ENCODE measurements at places on chromosomes 12 and 14.
A peak's percentile ranks its signal among the peaks of the same experiment; 100 is the strongest.

GRCh38 chr12:25993901-25994651, 35.6 kb downstream of the RASSF8 start:
- DNase-seq, result no peak

- no peak for DNase-seq
Observed at GRCh38 chr14:35632676-35633075, 98.7 kb downstream of the INSM2 start.

DNA sequence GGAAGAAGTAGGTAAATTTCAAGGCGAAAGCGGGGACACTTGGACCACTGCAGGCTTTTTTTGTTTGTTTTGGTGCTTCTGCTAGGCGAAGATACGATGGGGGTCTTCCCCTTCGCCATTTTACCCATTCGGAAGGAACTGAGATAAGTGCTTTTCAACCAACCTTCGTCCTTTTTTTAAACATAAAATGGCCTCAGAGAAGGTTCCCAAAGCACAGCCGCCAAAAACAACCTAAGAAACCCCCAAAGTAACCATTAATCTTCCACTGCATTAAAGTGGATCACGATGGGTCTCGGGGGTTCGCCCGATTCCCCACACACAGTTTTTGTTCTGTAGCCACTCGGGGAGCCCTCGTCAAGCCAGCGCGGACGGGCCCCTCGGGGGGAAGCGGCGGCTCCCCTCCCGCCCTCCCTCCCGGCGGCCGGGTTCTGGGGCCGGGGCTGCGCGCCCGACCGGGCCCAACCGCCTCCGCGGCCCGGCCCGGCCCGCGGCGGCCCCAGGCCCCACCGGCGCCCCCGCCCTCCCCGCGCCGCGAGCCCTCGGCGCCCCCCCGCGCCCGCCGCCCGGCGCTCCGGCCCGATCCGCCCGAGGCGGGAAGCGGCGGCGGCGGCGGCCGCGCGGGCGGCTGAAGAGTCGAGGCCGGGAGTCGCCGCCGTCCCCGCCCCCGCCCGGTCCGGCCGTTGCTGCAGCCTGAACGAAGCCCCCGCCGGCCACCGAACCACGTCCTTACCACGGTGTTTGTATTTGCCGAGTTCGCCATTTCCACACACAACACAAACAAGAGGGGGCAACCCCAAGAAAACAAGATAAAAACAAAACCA, 790 bp downstream of the GTF2A1 start:
- DNase-seq, result peak; percentile 53

DNA sequence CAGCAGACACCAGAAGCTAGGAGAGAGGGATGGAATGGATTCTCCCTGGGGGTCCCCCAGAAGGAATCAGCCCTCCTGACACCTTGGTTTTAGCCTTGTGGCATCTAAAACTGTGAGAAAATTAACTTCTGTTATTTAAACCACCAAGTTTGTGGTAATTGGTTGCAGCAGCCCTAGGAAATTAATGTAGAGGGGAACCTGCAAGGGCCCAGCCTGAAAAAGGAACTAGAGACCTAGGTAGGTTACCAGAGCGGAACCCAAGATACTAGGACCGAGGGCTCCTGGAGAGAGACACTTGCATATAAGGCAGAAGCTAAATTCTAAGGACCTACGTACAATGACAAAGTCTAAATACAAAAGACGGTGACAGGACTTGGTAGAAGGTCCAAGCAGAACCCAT, 8.1 kb upstream of the DENND5B start:
- DNase-seq, result no peak

DNA sequence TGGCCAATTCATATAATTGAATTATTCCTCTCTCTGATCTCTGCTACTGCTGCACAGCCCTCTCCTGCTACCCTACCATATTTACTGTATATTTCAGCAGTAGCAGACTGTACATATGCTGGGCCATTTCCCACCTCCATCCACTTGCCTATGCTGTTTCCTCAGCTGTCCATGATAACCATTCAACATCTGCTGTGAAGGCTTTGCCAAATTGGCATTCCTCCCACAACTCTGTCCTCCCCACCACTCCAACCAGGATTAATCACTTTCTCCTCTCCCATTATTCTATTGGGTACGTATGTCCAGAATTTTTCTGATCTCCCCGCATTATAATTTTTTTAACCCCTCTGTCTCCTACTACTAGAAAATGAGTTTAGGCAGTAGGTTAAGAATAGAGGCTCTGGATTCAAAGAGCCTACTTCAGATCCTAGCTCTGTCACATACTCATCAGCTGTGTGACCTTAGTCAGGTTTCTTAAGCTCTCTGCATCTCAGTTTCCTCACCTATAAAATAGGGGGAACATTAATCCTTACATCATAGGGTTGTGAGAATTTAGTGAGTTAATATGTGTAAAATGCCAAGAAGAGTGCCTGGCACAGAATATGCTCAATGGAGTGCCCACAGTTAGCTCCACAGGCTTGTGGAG, 123.3 kb downstream of the KICS2 start:
- no peak for DNase-seq

GRCh38 chr14:67186789-67187584, 2.3 kb upstream of the GARIN2 start:
- no peak for DNase-seq

GRCh38 chr14:68576496-68577244, 216.2 kb downstream of the ZFP36L1 start:
- DNase-seq, result no peak

- no peak for DNase-seq
Observed at GRCh38 chr12:47234576-47235141, 154.9 kb upstream of the AMIGO2 start.

DNA sequence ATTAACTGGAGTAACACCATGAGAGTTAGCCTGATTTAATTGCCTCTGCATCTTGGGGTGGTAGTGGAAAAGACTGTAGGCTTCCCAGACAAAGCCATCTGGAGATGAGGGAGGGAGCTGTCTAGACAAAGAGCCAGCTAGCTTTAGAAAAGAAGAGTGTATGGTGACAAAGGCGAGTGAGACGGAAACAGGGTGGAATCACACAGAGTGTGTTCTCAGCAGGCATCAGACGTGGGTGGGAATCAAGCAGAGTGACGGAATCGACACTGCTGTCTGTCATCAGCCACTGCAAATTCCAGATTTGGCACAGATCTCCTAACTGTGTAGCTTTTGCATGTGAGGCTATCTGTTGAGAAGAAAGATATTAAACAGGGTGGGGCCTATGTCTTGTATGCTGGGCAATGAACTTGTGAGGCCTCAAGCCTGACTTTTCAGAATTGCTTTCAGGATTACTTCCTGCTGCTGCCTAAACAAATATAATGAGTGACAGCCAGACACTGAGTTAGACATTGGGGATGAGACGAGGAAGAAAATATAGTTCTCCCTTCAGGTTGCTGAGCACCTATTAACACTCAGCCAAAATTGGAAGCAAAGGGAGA, 236.5 kb upstream of the GRIP1 start:
- no peak for DNase-seq

DNA sequence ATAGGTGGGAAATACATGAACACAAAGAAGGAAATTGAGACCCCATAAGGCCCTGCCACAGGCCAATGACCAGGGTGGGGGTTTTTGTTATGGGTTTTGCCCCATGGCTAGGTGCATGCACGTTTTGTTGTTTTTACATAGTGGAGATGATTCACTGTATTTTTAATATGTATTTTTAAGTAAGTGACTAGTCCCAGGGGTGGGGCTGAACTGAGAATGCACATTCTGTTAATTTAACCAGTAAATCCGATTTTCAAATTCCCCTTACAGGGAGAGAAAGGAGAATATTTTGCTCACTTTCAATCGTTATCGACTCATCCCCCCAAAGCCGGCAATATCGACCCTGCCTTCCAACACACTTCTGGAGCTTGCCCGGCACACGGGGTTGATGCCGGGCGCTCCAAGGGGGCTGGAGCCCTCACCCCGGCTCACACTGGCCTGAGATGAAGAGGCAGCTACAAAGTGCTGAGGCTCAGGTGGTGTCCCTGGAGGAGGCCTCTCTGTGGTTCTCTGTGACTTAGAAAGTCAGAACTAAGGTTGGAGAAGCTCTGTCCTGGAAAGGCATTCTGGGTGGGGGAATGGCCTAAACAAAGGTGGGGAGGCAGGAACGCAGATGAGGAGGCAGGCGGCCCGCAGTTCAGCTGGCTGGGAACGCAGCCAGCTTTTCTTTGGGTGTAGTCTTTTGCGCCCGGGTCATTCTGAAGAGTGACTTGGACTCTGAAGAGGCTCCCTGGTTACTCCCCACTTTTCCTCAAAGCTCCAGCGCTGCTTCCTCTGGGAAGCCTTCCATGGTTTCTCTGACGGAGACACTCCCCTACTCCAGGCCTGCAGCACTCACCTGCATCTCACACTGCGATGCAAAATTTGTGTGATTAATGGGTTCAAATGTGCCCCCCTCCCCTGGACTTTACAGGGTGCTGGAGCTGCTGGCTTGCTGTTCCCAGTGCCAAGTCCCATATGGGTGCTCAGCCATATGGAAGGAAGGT, 50.7 kb upstream of the DLK1 start:
- DNase-seq, result no peak

- DNase-seq, result no peak
Observed at GRCh38 chr12:26122061-26122680, 2.7 kb downstream of the BHLHE41 start.

DNA sequence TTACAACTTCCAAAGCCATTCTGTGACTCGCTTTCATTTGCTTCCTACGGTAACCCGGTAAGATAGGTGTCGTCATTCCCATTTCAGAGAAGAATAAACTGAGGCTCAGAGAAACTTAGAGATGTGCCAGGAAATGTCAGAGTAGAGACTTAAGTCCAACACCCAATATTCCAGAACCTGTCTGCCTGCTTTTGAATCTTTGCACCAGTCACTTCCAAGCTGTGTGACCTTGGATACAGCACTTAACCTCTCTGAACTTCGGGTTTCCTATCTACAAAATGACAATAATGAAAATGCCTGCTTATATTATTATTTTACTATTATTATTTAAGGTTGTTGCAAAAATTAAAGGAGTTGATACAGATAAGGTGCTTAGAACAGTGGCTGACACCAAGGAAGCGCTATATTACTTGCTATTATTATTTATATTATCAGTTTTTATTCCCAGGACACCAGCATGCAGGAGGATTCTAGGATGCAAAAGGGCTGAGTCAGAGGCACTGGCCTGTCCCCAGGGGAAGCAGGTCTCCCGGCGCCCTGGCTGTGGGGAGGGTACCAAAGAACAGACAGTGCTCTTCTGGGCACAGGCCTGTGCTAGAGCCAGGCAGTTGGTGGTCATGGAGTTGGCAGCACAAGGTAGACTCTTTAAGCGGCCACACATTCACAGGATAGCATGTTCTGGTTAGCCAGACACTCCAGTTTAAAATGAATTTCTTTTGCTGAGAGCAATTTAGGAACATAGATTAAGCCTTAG, 5.4 kb downstream of the HSPB8 start:
- DNase-seq, result no peak

DNA sequence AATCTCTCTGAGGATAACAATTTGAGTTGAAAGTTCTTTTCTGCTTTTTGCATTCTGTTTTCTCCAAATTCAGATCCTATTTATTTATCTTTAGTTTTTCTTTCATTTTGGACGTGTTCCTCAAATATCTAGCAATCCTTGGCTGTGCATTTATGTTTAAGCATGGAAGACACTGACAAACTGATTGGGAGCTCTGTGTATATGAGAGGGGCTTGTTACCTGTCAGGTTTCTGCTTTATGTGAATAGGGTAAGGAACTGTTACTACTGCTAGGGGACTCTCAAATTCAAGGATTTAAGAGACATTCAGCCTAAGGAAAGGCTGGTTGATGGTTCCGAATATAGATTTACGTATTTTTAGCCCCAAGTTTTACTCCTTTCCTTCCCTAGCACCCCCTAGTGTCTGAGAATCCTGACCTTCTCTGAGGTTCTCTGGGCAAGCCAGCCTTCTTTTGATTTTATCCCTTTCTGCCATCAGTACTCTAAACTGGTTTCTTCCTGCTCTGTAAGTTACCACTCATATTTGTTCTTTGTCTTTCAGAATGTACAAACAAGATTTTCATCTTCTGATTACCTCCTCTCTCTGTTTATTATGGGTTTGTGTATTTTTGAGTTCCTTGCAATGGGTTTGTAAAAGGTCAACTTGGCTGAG, 30.5 kb downstream of the YLPM1 start:
- DNase-seq, result no peak

GRCh38 chr14:69619012-69619411, 7.6 kb downstream of the SUSD6 start:
- no peak for DNase-seq

DNA sequence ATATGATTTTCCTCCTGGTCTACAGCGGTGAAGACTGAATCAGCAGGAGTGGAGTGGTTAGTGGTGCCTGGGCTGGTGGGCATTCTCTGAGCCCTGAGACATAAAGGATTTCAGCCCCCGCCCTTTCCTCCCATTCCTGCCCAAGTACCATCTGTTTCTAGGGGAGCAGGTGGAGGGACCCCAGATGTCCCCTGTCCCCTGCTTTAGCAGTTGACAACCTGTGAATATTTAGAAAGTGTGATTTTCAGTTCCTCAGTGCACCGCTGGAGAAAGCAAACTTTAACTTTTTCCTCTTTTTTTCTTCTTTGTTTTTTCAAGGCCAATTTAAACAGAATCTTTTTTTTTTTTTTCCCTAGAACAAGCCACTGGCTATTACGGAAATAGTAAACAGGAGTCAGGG, 163.8 kb upstream of the MYL2 start:
- DNase-seq, result no peak

DNA sequence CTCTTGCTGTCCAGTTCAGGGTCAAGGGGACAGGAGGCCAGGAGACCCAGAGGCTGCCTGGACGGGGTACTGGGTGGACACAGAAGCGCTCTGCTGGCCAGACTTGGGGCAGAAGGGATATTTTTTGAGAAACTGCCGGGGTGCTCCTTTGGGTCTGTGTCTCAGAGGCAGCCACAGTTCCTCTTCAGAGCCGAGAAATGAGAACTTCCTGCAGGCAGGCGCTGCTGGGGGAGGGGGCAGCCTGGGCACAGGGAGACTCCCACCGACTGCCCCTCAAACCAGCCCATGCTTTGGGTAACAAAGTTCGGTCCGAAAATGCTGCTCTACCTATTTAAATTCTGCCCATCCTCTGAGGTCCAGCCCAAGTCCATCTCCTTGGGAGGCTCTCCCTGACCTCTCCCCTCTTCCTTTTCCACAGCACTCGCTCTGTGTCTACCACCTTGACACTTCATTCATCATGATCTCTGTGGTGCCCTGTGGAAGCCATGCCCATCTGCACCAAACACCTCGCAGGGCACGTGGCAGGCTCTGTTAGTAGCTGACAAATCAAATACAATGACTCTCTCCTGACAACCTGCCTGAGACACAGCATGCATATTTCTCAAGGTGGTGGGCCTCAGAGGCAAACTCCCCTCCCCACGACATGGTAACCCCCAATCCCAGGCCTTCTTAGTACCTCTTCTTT, 16.4 kb downstream of the HDAC7 start:
- DNase-seq, result no peak

- no peak for DNase-seq
Observed at GRCh38 chr12:71440763-71441748, 1.5 kb downstream of the LGR5 start.

GRCh38 chr14:68658943-68659931, 133.6 kb downstream of the ZFP36L1 start:
- no peak for DNase-seq

- peak; percentile 78 for DNase-seq
Observed at GRCh38 chr14:75176142-75176820, at the start of gene TMED10. TMED10 (minus strand) TSS chr14:75176612; CDS start chr14:75176579, 33 bp downstream.

DNA sequence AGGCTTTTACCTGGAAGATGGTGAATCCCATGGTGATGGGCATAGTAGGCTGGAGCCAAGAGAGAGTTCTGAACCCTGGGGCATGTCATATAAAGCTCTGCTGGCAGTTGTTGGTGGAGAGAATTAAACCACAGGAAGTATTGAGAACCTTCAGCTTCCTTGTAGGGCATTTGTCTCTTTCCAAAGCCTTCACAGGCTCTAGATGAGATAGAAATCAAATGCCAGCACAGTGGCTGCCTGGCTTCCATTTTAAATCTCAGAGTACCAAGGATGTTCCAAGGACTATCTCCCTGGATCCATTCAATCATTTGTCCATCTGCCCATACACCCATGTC, 369.6 kb downstream of the DPF3 start:
- DNase-seq, result no peak

- no peak for DNase-seq
Observed at GRCh38 chr14:64983439-64984310, 3.0 kb upstream of the FNTB start.

All from activated naive CD4-positive, alpha-beta T cell (primary cell).